ENCODE measurements at places on chromosomes 4 and X. TPM values are rescaled to one million over a fixed set of nuclear protein-coding genes. Genes with fewer than 3 reads are reported as not detected.
A peak's percentile ranks its signal among the peaks of the same experiment; 100 is the strongest.

AMOT gene
- 5.3 TPM for total RNA-seq

ARR3 gene
- total RNA-seq = not detected

- DNase-seq = no peak
These were observed 15.7 kb downstream of the LNX1 start for GRCh38 chr4:53575552-53575951.

DNA sequence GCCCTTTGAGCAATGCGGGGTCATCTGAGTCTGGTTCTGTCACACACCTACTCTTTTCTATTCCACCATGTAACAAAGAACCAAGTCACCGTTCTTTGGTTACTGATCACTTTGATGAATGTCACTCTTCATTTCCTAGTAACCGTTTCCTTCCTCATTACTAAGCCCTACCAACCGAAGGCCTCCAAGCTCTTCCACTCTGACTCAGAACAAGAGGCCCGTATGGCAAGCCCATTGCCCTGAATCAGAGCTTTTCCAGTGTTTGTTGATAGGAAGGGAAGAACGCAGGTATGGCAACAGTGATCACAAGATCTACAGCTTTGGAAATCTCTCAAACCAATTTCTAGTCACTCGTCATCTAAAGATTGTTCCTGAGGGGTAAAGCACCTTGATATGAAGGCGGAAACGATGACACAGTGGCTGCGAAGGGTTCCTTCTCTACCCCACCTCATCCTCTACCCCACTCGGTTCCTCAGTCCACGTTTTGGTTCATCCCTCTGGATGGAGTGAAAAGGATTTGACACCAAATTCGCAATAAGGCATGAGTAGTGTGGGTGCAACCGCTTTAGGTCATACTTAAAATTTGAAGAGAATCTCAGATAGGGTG lies 28.0 kb upstream of the CD40LG start:
- no peak for DNase-seq

NSG1 gene
- total RNA-seq = 0.56 TPM

DNA sequence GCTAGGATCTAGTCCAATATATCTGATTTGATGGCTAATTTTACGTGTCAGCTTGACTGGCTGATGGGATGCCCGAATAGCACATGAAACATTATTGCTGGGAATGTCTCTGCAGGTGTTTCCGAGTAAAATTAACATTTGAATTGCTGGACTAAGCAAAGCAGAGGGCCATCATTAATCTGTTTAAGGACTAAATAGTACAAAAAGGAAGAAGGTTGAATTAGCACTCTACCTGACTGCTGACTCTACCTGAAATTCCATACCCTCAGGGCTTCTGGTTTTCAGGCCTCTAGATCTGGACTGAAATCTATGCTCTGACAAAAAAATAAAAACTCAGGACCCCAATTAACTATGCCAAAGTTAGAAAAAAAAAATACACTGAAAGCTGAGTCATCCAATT lies 1021.9 kb downstream of the FAM133A start:
- no peak for DNase-seq

DNA sequence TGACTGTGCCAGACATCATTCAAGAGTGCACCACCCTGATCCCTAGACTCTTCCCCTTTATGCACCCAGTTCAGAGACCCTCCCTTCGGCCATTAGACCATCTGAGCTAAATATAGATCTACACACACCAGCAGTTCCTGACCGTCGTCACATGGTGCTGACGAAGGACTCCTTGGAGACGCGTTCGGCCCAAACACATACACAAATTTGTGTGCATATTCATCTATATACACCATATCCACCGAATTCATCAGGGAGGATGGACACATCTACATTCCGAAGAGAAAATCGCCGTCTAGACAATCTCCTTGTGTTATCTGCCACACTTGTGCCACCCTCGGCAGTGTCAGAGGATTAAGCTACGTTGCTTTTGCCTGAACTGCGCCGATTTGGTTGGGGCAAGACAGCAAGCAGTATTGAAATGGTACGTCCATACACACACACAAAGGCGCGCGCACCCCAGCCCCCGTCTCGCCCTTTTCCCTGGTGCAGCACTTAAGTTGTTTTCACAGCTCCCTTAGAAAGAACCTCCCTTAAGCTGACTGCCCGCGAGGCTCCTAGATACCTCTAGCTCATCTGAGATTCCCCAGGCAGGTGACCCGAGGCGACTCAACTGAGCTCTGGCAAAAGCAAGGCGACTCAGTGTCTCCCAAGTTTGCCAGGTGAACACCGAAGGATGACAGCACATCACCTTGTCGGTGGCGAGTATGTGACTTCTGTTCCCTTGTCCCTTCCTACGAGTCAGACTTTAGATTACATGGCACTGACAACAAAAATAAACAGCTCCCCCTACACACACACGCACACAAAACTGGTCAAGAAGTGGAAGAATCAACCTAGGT lies 1.0 kb downstream of the RASGEF1B start:
- no peak for DNase-seq

SFRP2 gene
- total RNA-seq = not detected

DNA sequence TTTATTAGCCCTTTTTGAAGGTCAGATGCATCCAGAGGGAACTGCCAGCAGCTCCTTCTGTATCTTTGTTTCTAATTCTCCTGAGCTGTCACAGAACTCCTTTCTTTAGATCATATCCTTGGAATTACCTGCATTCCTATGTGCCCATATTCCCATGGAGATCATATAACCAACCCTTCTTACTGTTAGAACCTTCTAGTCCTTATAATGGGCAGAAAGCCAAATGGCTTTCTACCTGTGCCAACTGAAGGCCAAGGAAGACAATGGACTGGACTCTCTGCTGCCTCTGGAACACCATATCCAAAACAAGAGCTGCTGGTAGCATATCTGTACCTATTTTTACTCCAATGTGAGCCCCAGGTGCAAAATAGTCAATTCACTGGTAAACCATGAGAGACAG lies 60.7 kb downstream of the TBC1D9 start:
- DNase-seq = no peak

TMEM131L gene
- total RNA-seq = 16.1 TPM

MAP3K15 gene
- under 0.01 TPM for total RNA-seq

- DNase-seq = no peak
These were observed 4.2 kb downstream of the LETM1 start for GRCh38 chr4:1851575-1852410.

DNA sequence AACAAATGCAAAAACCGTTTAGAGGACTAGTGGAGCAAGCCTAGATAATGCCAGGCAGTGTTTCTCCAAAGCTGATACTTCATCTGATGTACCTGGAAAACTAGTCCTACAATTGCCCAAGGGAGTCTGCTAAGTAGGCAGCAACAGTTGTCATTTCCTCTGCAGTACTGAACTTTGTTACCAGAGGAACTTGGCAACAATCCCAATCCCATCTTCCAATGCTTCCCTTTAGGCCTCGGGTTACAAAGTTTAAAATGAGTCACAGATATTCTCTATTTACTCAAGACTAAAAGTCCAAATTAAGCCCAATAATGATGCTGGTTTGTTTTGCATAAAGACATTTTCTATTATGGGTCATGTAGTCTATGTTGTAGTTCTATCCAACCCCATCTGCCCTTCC lies 120.0 kb upstream of the GLRA2 start:
- no peak for DNase-seq

- DNase-seq = no peak
These were observed 543.8 kb upstream of the ZFP42 start for GRCh38 chr4:187451776-187452175.

DNA sequence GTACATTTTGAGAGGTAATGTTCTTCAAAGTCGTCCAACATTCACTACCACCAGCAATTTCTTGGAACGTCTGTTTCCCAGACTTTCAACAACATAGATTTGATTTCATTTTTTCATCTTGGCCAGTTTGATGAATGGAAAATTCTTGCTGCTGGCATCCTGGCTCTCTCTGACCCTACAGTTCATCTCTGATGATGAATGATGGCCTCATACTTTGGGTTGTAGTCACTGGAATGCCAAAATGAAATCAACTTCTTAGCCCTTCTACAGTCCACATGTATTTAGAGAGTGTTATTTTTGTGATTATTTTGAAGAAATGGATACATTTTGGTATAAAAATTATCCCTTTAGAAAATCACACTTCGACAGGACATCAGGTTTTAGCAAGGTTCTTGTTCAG lies 8.8 kb downstream of the CHST7 start:
- DNase-seq = peak; percentile 41

CETN2 gene
- 25.8 TPM for total RNA-seq

UGT2B10 gene
- total RNA-seq = not detected

MAGEE2 gene
- total RNA-seq = not detected

DNA sequence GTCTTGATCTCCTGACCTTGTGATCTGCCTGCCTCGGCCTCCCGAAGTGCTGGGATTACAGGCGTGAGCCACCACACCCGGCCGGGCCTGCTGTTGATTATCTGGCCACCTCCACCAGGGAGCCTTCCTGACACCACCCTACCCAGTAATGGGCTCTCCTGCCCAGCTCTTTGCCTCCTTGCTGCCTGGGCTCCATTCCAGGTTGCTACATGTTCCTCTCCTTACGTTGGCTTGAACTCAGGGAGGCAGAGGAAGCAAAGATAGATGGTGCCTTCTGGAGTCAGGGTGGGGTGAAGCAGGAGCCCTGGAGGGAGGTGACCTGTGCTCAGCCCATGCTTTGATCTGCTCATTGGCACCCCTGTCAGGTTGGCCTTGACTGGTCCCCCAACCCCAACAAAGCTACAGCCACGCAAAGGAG lies 26.3 kb downstream of the FLNA start:
- no peak for DNase-seq

GRCh38 chr4:64767547-64767946 lies 358.3 kb upstream of the TECRL start:
- no peak for DNase-seq

- no peak for DNase-seq
These were observed 1118.2 kb downstream of the ARAP2 start for GRCh38 chr4:35125995-35126712.

- peak; percentile 65 for DNase-seq
These were observed 234.5 kb downstream of the MAML3 start for GRCh38 chr4:139919521-139919920.

Measured in IMR-90 (cell line).